ENCODE measurements at places on chromosomes 11 and 22. TPM values are rescaled to one million over a fixed set of nuclear protein-coding genes. Genes with fewer than 3 reads are reported as not detected.

ESRRA gene
- total RNA-seq = 9.2 TPM

APOBEC3C gene
- total RNA-seq = 18.6 TPM

MAJIN gene
- total RNA-seq = not detected

EP300 gene
- 69.0 TPM for total RNA-seq

BTG4 gene
- total RNA-seq = not detected

ISX gene
- total RNA-seq = not detected

LRRC32 gene
- total RNA-seq = 24.3 TPM

UCP3 gene
- 1.6 TPM for total RNA-seq

SMARCB1 gene
- 96.0 TPM for total RNA-seq

MEI1 gene
- total RNA-seq = 1.0 TPM

MN1 gene
- total RNA-seq = 13.9 TPM

DRG1 gene
- total RNA-seq = 46.8 TPM

EHF gene
- total RNA-seq = not detected

LRRN4CL gene
- total RNA-seq = 38.6 TPM

NARS2 gene
- total RNA-seq = 20.0 TPM

SMIM35 gene
- total RNA-seq = not detected

KRTAP5-3 gene
- not detected for total RNA-seq

MB gene
- total RNA-seq = 2.0 TPM

ARHGAP20 gene
- total RNA-seq = 3.1 TPM

OR4A16 gene
- not detected for total RNA-seq

DEUP1 gene
- total RNA-seq = 0.27 TPM

CEP126 gene
- total RNA-seq = 10.8 TPM

PHLDA2 gene
- 0.60 TPM for total RNA-seq

ESAM gene
- total RNA-seq = 24.7 TPM

YPEL1 gene
- total RNA-seq = 11.4 TPM

EFCAB6 gene
- total RNA-seq = 4.7 TPM

EXPH5 gene
- total RNA-seq = 5.7 TPM

RAB38 gene
- 2.7 TPM for total RNA-seq

RASSF10 gene
- total RNA-seq = 3.8 TPM

UPK2 gene
- not detected for total RNA-seq

RTN3 gene
- total RNA-seq = 62.4 TPM

GALNT18 gene
- total RNA-seq = 8.2 TPM

OR56A1 gene
- not detected for total RNA-seq

OR10D3 gene
- total RNA-seq = not detected

ZBTB16 gene
- total RNA-seq = 12.7 TPM

SYCE3 gene
- not detected for total RNA-seq

POU2AF2 gene
- 0.24 TPM for total RNA-seq

Data from ovary (tissue), 10 donors.